ENCODE measurements at places on chromosomes 7 and 10. TPM values are rescaled to one million over a fixed set of nuclear protein-coding genes. Genes with fewer than 3 reads are reported as not detected.

The LIPA gene
- total RNA-seq = 27.1 TPM

- H3K4me3 ChIP-seq = no peak overlapping the region
- no peaks in the 10 kb centered on the region for H3K27me3 ChIP-seq
- H3K27ac ChIP-seq = no peak overlapping the region
- no peaks in the 10 kb centered on the region for H3K4me1 ChIP-seq
- no peak for DNase-seq
These were observed 148.4 kb downstream of the TMEM26 start for GRCh38 chr10:61304746-61305145.

- H3K27ac ChIP-seq = no peak overlapping the region
- DNase-seq = no peak
- H3K4me1 ChIP-seq = no peaks in the 10 kb centered on the region
- no peaks in the 10 kb centered on the region for H3K36me3 ChIP-seq
- H3K4me3 ChIP-seq = no peak overlapping the region
These were observed 170.0 kb downstream of the PRKCQ start for GRCh38 chr10:6409971-6410643.

The CALML3 gene
- not detected for total RNA-seq

The CHN2 gene
- total RNA-seq = 2.1 TPM

DNA sequence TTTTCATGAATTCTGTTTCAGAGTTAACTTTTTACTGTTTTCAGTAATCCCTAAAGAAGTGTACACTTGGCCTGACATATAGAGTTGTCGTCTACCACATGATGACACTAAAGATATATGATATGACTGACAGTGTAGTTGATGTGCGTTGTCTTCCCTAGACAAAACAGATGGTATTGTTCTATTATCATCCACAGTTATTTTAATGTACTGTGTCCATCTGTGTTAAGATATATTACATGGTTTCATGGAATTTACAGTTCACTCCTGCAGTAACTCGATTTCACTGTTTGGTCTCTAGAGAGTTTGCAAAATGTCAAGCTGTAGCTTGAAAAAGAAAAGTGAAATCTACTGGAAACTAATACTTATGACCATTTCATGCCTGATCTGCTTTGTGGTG is 18.1 kb downstream of the FOXP2 start:
- no peaks in the 10 kb centered on the region for H3K27me3 ChIP-seq
- no peaks in the 10 kb centered on the region for H3K4me1 ChIP-seq
- no peak overlapping the region for H3K27ac ChIP-seq
- H3K4me3 ChIP-seq = no peak overlapping the region
- DNase-seq = no peak
- H3K36me3 ChIP-seq = no peaks in the 10 kb centered on the region

The IQUB gene
- 0.79 TPM for total RNA-seq

The PRSS1 gene
- total RNA-seq = 14.6 TPM

- no peak within 1 kb of the TSS for H3K27ac ChIP-seq
- H3K27me3 ChIP-seq = no peaks in the 10 kb centered on the region
- no peak within 1 kb of the TSS for H3K4me3 ChIP-seq
- DNase-seq = no peak
These were observed at the start of gene ADAM8 for GRCh38 chr10:133276435-133277201. Gene ADAM8, minus strand, starts transcription at chr10:133276868. Its CDS starts 51 bp downstream, at chr10:133276817.

The ASAH2 gene
- 10.7 TPM for total RNA-seq

DNA sequence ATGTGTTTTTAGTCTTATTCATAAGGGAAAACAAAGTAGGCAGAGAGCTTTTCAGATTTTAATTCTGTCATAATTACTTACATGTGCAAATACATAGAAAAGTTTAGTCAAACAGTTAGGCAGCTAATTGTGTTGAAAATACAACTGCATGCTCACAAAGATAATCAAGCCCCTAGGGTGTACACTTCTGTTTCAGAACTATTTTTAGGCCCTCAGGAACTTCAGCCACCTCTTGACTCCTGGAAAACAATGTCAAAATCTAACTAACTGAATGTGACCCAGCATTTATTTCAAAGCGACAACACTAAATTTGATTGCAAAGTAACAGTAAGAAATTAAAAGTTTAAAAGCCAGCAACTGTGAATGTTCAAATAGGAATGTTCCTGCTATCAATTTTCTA is 599.0 kb upstream of the LRRTM3 start:
- no peak overlapping the region for H3K27ac ChIP-seq
- H3K4me3 ChIP-seq = no peak overlapping the region
- no peaks in the 10 kb centered on the region for H3K4me1 ChIP-seq
- H3K27me3 ChIP-seq = no peaks in the 10 kb centered on the region
